ENCODE measurements at places on chromosomes 2 and 18.

DNA sequence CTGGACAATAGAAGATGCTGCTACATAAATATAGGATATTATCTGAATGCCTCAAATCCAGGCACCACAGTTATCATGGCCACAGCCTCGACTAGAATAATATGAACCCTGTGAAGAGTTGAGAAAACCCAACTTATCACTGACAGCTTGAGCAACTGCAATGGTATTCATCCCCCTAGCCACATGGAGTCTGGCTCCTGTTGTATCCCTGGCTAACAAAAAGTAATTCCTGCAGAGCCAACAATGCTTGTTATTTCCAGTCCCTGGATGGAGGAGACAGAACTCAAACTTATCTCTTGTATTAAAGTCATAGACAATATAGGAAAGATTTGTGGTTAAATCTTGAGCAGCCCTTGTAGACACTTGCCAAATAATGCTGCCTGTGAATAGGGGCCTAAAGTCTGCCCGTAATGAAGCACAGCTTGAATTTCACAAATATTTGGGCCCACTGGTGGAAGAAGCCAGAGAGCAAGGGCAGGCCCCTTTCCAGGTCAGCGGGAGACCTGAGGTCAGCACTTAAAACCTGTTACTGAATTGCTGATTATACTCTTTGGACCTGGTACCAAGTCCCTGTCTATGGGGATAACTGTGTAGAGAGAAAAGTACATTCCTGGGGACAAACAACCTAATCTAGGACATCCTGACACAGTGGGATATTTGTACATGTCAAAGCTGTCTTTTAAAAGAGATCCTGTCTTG is 28.4 kb upstream of the SUCLG1 start:
- H3K4me3 ChIP-seq = no peak overlapping the region
- DNase-seq = no peak
- no peaks in the 10 kb centered on the region for H3K27me3 ChIP-seq
- H3K4me1 ChIP-seq = no peaks in the 10 kb centered on the region

DNA sequence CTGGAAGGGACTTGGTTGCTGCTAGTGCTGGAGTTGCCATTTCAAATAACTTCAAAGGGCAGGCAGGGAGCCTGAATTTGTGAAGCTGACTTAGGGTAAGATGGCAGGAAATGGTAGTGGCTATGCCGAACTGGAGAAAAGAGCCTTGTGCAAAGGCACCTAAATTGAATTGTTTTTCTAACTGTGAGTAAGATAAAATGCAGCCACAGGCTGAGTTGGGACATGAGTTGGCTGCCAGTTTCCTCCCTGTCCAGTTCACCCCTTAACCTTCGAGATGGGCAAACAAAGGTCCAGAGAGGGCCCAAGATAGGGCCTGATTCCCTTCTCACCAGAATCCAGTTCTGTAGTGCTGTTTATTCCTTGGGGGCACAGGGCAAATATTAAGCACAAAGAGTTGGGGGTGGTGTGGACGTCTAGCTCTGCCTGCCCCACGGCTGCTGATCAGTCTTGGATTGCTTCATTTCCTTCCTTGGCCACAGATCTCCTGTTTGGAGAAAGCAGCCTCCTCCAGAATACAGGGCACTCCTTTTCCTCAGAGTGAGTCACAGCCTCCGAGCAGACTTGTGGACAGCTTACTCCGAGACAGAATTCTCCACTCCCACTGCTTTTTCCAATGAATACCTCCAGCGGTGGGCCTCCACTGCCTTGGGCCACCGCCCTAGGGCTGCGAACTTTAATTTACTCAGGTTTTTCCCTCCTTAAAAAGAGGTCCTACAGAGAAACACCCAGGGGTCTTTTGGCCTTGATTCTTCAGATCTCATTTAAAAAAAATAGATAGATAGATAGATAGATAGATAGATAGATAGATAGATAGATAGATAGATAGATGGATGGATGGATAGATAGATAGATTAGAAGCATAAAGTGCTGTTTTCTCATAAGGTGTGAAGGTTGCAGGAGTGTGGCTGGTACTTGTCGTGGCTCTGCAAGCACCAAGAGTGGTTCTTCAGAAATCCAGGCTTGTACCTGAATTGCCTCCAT is 18.4 kb upstream of the SLC20A1 start:
- no peak overlapping the region for H3K4me3 ChIP-seq
- peaks cover 6% of the 10 kb centered on the region for H3K4me1 ChIP-seq
- H3K36me3 ChIP-seq = no peaks in the 10 kb centered on the region
- no peak for DNase-seq

DNA sequence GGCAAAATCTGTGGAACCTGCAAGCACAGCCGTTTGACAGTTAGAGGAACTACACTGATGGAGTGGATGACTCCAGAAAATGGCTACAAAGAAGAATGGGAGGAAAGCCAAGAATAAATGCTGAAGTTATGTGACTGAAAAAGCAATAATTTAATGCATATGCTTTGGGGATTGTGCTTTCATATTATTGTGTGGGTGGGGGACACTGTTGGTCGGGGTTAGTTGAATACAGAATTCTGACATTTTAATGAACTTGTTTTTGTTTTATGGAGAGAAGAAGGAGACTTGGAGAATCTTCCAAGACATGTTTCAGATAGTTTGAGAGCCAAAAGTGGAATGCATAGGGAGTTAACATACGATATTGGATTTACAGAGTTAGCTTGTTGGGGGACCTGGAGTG is 68.5 kb downstream of the NRP2 start:
- H3K27me3 ChIP-seq = no peaks in the 10 kb centered on the region
- H3K36me3 ChIP-seq = peaks cover 12% of the 10 kb centered on the region
- H3K4me1 ChIP-seq = peaks cover 14% of the 10 kb centered on the region
- no peak for DNase-seq
- no peak overlapping the region for H3K27ac ChIP-seq

GRCh38 chr2:235669269-235669831 is 175.5 kb downstream of the AGAP1 start:
- H3K4me3 ChIP-seq = peak overlapping the region; percentile 78
- no peak overlapping the region for H3K27ac ChIP-seq
- no peaks in the 10 kb centered on the region for H3K36me3 ChIP-seq
- DNase-seq = peak; percentile 94
- H3K4me1 ChIP-seq = peaks cover 12% of the 10 kb centered on the region

DNA sequence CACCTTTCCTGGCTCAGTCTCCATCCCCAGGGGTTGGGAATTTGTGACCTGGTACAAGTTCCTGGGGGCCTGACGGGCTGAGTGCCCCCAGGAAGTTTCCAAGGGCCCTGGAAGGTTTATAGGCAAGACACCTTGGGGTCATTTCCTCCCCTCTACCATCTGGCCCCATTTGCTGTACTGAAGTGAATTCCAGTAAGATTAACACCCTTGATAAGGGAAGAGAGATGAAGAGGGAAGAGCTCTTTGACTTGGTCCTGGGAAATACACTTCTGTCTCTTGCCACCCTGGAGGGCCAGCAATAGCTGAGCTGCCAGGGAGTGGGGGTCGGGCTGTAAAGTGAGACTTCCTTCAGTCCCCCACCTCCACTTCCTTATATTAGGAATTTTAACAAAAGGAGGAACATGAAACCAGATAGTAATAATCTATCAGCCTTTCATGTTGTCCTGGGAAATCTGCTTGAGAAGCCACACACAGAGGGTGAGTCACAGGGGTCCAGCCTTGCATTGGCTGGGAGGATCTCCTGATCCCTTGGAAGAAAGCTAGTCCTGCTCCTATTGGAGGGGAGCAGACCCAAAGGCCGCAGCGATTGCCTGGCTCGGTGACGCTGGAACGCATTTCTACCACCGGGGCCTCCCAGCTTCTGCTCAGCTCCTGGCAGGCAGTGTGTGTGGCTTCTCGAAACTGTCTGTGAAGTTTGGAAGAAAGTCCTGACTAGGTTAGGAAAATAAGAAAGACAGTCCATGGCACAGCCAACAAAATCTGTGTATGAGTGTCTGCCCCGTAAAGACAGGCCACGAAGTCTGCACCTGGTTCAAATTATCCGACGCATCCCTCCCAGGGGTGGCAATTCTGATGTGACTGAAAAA is 87.3 kb downstream of the ACAA2 start:
- no peaks in the 10 kb centered on the region for H3K27me3 ChIP-seq
- H3K36me3 ChIP-seq = no peaks in the 10 kb centered on the region
- no peak overlapping the region for H3K4me3 ChIP-seq
- H3K4me1 ChIP-seq = peaks cover 6% of the 10 kb centered on the region

DNA sequence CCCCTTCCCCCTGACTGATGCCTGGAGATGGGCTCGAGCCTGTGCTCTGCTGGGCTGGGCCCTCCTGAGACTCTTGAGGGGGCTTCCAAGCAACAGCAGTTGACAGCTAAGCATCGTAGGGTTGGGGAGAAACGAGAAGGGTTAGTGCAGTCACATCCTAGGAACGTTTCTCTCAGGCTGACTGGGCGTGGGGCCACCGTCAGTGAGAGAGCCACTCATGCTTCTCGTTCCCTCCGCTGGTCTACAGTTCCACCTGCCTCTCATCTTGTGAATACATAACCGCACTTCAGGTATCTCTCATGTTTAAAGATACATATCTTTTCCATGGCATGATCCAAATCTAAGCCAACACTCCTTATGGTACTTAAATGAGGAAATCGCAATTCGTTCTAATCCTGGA is 66.4 kb downstream of the TRAPPC12 start:
- H3K4me3 ChIP-seq = no peak overlapping the region
- H3K27me3 ChIP-seq = no peaks in the 10 kb centered on the region
- H3K4me1 ChIP-seq = no peaks in the 10 kb centered on the region
- peaks cover 54% of the 10 kb centered on the region for H3K36me3 ChIP-seq
- no peak for DNase-seq

DNA sequence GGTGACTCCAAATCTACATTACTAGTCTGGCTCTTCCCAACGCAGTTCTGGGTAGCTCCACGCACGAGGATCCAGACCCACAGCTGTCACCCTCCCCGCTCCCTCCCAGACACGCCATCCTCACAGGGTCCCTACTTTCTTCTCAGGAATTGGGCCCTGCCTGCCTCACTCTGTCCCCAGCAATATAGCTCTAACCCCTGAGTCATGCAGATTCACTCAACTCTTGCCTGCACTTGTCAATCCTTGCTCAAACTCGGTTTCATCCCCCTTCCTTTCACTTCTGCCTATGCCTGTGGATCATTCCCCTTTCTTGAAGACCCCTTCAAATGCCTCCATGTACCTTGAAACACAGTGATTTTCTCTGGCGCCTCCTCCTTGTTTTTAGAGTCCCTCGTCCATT is 5.0 kb downstream of the ST8SIA5 start:
- no peak overlapping the region for H3K27ac ChIP-seq
- no peaks in the 10 kb centered on the region for H3K36me3 ChIP-seq
- H3K4me1 ChIP-seq = 0 out of 2 replicates have a peak, but pooled peaks cover 4% of the 10 kb centered on the region
- no peak overlapping the region for H3K4me3 ChIP-seq

GRCh38 chr2:20148923-20149702 is 75.8 kb downstream of the SDC1 start:
- H3K4me3 ChIP-seq = peak overlapping the region; percentile 49
- peak; percentile 32 for DNase-seq
- H3K27me3 ChIP-seq = no peaks in the 10 kb centered on the region
- no peaks in the 10 kb centered on the region for H3K36me3 ChIP-seq

DNA sequence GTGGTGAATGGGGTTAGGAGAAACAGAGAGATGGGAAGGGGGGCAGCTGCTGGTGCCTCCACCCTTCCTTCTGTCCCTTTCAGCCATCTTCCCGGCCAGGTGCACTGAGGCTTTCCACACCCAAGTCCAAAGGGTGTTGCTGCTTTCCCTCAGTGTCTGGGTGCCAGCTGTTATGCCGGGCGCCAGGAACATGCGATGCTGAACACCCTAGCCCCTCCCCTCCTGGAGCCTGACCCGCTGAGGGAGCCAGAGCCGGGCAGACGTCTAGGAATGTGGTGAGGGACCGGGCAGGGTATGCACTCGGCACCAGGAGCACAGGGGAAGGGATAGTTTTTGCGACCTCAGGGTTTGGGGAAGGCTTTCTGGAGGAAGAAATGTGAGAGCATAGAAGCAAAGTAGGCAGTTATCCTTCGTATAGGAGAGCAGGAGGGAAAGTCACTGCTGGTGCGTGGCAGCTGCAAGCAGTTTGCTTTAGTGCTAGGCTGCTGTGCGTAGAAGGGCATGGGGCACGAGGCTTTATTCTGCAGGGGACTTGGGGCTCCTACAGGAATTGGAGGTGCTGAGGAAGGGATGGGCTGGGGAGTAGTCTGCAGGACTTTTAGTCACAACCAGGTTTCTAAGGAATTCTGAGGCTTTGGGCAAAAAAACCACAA is 147.7 kb downstream of the TSN start:
- no peak overlapping the region for H3K4me3 ChIP-seq
- H3K27me3 ChIP-seq = no peaks in the 10 kb centered on the region
- DNase-seq = no peak
- H3K27ac ChIP-seq = no peak overlapping the region
- no peaks in the 10 kb centered on the region for H3K36me3 ChIP-seq
- H3K4me1 ChIP-seq = no peaks in the 10 kb centered on the region

DNA sequence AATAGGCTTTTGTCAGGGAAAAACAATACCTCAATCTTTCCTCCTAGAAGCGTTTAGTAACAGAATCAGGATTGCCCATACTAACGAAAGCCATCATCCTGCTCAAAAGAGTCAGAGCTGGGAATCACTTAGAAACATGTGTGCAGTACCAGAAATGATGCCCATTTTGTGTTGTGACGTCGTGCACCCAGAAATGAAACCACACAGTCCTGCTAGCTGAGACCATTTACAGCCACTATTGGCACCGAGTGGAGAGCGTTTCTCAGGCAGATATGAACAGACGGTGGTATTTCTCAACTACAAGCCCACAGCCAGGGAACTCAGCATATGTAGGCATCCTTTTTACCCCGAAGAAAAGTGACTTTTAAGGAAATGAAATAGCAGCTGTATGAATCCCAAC is 284.3 kb upstream of the LRATD1 start:
- DNase-seq = no peak
- no peak overlapping the region for H3K27ac ChIP-seq
- H3K36me3 ChIP-seq = no peaks in the 10 kb centered on the region
- H3K27me3 ChIP-seq = no peaks in the 10 kb centered on the region

DNA sequence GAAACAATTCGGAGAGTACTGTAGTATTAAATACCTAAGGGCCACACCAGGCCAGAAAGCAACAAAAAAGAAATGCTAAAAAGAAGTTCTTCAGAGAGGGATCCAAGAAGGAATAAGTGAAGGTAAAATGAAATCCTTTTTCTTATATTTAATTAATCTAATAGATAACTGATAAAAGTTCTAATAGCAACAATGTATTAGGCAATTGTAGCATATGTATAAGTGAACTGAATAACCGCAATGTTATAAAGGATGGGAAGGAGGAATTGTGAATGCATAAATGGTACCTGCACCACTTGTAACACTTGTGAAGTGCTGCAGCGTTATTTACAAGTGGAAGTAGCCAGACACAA is 21.8 kb downstream of the TMSB10 start:
- no peaks in the 10 kb centered on the region for H3K36me3 ChIP-seq
- H3K27me3 ChIP-seq = no peaks in the 10 kb centered on the region
- DNase-seq = no peak
- no peak overlapping the region for H3K27ac ChIP-seq
- no peak overlapping the region for H3K4me3 ChIP-seq

DNA sequence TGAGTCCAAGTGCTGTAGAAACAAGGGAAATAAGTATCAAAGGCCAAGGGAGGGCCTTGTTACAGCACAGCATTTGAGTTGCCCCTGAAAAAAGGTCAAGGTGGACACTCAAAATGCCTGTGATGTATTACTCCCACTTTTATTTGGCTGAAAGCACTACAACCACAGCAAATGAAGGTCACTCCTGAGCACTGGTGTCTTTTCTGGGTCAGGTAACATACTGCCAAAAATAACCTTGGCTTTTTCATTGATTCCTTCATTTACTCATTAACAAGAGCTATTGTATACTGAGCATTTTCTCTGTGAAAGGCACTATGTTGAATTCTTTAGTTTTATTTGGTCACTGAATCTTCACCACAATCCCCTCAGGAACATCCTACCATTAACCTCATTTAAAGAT is 590.3 kb downstream of the BCL11A start:
- no peaks in the 10 kb centered on the region for H3K27me3 ChIP-seq
- DNase-seq = no peak
- H3K4me3 ChIP-seq = no peak overlapping the region
- H3K36me3 ChIP-seq = no peaks in the 10 kb centered on the region
- H3K4me1 ChIP-seq = no peaks in the 10 kb centered on the region

- H3K36me3 ChIP-seq = no peaks in the 10 kb centered on the region
- H3K4me1 ChIP-seq = peaks cover 3% of the 10 kb centered on the region
- peak; percentile 54 for DNase-seq
Measured at GRCh38 chr2:15155959-15156574, 405.1 kb downstream of the NBAS start.

All from H9 (cell line).